ENCODE measurements at places on chromosomes 12 and 14.
A peak's percentile ranks its signal among the peaks of the same experiment; 100 is the strongest.

DNA sequence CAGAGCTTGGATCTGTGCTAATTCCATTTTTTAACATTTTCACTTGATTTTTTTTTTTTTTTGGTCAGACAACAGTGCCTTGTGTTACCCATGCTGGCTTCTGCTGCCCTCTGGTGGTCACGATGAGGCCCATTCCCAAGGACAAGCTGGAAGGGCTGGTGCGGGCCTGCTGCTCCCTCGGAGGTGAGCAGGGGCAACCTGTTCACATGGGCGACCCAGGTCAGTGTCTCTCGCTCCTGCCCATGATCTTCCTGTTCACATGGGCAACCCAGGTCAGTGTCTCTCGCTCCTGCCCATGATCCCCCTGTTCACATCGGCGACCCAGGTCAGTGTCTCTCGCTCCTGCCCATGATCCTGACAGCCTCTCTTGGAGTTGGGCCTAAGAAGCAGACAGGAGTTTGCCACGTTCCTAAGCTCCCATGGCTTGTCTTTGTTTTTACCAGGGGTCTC, 59.4 kb downstream of the DGLUCY start:
- peak; percentile 80 for DNase-seq

GRCh38 chr12:50647031-50647430, 116.9 kb upstream of the ATF1 start:
- DNase-seq = no peak

GRCh38 chr12:120725659-120726509, at the start of gene ACADS:
TSS of gene ACADS (plus strand) at chr12:120725826. CDS start at chr12:120725886, 60 bp downstream.
- DNase-seq = peak; percentile 85

DNA sequence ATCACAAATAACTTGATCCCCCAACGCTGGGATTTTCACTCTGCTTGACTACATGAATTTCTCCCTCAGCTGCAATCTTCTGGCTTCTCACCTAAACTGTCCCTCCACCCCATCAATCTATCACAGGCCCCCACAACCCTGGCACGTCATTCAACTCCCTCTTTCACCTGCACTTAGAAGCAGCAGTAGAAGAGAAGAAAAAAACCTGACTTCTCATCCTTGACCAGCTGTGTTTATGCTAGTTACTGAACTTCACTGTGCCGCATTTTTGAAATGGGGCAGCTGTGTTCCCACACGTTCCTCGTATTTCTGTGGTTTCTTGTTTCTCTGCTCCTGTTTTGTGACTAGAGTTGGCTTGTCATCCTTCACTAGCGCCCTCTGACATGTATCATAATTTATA, 35.0 kb downstream of the ITPR2 start:
- DNase-seq = no peak

DNA sequence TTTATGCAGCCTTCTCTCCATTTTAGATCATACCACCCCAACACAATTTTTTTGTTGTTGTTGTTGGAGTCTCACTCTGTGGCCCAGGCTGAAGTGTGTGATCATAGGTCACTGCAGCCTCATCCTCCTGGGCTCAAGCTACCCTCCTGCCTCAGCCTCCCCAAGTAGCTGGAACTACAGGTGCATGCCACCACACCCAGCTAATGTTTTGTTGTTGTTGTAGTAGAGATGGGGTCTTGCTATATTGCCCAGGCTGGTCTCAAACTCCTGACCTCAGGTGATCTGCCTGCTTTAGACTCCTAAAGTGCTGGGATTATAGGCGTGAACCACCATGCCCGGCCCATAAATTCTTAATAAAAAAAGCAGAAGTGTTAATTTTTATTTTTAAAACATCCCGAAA, 111.6 kb downstream of the PLXNC1 start:
- no peak for DNase-seq

- peak; percentile 14 for DNase-seq
Measured at GRCh38 chr14:101665478-101666078, 95.9 kb upstream of the PPP2R5C start.

- DNase-seq = no peak
Measured at GRCh38 chr12:52947738-52948423, 1.0 kb upstream of the KRT18 start.

DNA sequence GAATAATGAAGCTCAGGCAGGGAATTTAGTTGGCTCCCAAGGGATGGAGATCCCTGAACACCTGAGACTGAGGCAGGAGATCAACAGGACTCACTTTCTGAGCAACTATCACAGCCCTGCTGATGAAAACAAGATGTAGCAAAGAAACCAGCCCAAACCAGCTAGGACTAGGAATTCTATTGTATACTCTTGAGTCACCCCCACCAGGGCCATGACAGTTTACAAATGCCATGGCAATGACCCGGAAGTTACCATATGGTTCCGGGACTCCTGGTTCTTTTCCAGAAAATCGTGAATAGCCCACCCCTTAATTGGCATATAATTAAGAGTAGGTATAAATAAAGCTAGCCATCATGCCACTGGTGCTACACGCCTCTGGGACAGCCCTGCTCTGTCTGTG, 46.0 kb upstream of the OASL start:
- DNase-seq = no peak

DNA sequence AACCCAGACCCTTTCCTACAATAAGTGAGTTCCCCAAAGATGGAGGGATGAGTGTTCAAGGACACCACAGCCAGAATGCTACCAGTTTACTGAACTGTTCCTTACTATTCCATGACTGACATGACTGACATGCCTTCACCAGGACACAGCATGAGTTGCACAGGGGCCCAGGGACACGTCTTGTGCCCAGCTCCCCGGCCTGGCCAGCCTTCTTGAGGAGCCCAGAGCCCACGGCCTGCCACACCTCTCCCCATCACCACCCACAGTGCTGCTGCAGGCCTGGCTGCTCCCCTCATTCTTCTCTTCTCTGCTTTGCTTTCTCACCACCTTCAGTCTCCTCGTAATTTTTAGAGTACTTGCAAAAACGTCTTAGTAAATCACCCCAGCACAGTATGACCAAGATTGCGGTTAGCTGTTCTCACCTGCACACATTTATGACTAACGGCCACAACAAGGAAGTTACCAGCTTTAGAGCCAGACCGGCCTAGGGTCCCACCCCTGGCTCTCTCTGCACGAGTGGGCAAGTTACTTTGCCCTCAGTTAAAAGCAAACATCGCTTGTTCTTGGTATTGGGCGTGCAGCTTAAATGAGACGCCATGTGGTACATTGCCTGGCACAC, 18.5 kb downstream of the PPP2R5E start:
- peak; percentile 59 for DNase-seq

DNA sequence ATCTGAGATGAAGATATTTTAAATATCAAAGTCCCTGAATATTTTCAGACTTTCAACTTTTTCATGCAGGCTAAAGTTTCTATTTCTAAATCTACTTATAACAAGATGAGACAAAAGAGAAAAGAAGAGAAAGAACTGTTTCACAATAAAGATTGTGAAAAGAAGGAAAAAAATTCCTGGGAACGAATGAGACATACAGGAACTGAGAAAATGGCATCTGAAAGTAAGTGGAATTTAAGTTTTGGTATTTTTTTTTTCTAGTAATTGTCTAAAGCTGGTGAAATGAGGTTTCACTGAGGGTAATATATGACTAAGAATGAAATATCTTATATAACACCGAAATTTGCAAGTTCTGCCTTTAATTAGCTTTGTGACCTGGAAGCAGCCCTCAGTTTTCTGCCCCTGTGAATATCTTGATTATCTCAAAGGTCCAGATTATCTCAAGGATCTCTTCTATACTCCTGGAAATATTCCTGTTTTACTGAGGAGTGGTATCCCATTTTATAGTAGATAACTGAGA, 55.7 kb upstream of the PRPF39 start:
- no peak for DNase-seq

DNA sequence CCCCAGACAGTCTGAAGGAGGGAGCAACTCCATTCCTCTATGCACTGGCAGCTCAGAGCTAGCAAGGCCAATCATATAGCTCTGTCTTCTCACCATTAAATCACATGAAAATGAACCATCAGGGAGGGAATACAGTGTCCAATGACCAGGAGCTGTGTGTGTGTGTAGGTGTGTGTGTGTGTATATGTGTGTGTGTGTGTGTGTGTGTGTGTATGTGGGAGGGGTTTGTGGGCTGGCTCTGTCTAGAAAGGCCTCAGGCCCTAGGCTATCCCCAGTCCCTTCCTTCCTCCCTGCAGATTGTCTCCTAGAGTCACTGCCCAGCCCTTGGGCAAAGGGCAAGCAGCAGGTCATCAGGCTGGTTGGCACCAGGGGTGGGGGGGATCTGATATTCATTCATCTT, 5.7 kb upstream of the SUSD6 start:
- DNase-seq = no peak

DNA sequence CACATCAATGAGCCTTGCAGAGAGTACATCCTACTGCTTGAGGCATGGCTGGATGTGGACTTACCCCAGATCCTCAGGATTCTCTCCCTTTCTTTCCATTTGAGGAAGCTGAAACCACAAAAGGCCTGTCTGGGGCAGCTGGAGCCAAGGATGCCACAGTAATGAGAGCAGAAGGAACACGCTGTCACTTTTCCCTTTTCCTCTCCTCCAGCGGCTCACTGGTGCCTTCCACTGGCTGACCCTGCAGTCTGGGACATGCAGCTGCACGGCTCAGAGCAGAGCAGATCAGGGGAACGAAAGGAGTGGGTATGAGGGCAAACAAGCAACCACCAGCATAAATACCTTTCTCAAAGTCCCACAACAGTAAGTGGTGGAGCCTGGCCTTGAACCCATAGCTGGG, 78.2 kb downstream of the GAS2L3 start:
- DNase-seq = no peak

DNA sequence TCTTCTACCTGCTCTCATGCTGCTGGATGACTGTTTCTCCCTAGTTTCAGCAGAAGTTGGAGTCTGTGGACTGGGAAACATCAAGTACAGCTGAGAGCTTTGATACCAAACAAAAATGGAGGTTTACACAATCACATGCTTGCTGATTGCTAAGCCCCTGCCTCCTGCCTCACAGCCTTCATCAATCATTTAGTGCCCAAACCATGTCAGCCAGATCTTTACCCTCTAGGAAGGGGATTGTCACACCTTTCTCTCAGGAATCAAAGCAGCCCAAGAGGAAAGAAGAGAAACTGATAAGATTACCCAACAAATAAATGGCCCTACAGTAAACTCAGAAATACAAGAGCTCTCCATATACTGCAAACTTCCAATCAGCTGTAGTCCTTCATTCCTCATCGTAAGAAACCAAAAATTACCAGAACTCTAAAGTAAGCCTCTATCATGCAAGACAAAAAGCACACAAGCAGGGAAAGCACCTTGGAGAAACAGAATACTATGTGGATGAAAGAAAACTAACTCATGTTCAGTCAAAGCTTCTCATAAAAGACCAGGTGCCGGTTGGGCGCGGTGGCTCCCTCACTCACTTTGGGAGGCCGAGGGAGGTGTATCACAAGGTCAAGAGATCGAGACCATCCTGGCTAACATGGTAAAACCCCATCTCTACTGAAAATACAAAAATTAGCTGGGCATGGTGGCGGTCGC, 63.6 kb upstream of the RESF1 start:
- DNase-seq = no peak

GRCh38 chr14:98904677-98905076, 367.3 kb downstream of the BCL11B start:
- no peak for DNase-seq

- DNase-seq = no peak
Measured at GRCh38 chr14:97640031-97640430, 842.8 kb downstream of the VRK1 start.

- no peak for DNase-seq
Measured at GRCh38 chr14:100785626-100786025, 40.3 kb upstream of the MEG3 start.

- no peak for DNase-seq
Measured at GRCh38 chr12:70831543-70831942, 89.0 kb downstream of the PTPRR start.

GRCh38 chr12:98002887-98003493, 512.4 kb upstream of the TMPO start:
- DNase-seq = no peak

- DNase-seq = no peak
Measured at GRCh38 chr12:117028254-117028653, 71.0 kb downstream of the TESC start.

- peak; percentile 2 for DNase-seq
Measured at GRCh38 chr12:107514887-107515445, 170.6 kb upstream of the PWP1 start.

DNA sequence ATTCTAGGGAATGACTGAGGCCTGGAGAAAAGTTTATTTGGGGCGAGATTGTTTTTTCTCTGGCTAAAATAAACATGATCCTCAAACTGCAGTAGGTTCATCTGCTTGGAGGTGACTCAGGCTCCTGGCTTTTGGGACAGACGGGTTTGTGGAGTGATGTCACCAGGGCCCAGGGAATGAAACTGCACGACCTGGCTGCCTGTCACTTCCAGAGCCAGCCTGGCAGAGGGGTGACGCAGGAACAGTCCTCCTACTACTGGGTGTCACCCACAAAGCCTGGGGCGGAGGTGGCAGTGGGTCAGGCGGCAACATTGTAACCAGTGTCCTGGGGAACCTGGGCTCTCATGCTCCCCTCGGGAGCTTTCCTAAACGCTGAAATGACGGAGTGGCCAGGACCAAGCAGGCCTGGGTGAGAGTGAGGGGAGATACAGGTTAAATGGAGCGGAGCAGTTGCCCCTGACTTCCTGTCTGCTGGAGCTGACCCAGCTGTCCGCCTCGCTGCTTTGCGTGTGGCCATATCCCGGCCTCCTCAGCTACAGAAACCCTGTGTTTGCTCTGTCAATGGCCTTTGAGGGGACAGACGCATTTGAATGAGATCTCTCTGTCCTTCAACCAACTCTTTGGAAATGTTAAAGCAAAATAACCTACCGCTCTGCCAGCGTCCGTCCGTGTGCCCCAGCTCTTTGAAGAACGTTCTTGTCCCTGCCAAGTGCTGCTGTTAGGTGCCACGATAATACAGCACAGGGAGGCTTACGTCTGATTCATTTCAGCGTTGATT, 6.5 kb downstream of the HIP1R start:
- DNase-seq = no peak

DNA sequence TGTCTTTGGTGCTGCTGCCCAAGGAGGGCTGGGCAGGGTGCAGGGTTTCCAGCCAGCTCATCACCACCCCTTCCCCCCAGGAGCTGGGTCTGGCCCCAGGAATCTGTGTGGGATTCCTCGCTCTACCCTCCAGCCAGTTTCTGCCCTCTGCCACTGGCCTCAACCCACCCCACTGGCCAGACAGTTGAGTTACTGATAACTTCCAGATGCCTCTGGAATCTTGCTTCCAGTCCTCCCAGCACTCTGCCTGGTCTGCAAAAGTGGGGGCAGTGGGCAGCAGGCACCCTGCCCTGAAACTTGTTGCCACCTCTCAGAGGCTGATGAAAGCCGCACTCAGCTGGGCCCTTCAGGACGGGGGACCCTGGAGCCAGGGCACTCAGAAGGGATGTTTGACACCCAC, 20.1 kb upstream of the TBX3 start:
- DNase-seq = no peak

GRCh38 chr12:69389831-69390230, 30.3 kb downstream of the YEATS4 start:
- DNase-seq = no peak

- DNase-seq = no peak
Measured at GRCh38 chr12:30796313-30796780, 41.6 kb upstream of the CAPRIN2 start.

GRCh38 chr14:92546347-92547053, 32.9 kb downstream of the RIN3 start:
- no peak for DNase-seq
